ENCODE measurements at places on chromosomes 5 and 9.
A peak's percentile ranks its signal among the peaks of the same experiment; 100 is the strongest.

- no peak for DNase-seq
Measured at GRCh38 chr9:33375238-33375840, 27.0 kb downstream of the AQP7 start.

DNA sequence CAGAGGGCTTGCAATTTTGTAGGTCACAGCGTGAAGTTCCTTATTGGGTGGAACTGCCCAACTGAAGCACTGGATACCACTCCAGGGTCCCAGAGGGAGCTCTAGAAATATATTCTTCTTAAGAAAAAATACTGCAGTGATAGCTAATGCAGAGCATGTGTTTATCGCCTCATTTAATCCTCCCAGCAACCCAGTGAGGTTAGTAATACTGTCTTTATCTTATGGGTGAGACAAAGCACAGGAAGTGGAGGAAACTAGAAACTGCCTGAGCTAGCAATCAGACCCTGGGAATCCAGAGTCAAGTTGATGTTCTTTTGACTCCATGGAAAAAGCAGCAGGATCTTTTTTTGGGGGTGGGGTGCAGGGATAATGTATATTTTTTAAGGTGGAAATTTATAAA, 153.3 kb downstream of the PJA2 start:
- DNase-seq: no peak

DNA sequence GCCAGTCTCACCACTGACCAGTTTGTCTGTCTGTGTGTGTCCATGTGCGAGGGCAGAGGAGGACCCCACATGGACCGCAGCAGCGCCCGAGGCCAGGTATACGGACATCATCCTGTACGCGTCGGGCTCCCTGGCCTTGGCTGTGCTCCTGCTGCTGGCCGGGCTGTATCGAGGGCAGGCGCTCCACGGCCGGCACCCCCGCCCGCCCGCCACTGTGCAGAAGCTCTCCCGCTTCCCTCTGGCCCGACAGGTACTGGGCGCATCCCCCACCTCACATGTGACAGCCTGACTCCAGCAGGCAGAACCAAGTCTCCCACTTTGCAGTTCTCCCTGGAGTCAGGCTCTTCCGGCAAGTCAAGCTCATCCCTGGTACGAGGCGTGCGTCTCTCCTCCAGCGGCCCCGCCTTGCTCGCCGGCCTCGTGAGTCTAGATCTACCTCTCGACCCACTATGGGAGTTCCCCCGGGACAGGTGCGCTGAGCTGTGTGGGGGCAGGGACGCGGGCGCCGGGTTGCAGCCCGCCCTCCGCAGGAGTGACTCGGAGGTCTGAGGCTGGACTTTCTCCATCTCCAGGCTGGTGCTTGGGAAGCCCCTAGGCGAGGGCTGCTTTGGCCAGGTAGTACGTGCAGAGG, 6.5 kb downstream of the FGFR4 start:
- no peak for DNase-seq

GRCh38 chr5:132257131-132258101, at the start of gene PDLIM4:
PDLIM4 (plus strand) TSS chr5:132257696; CDS start chr5:132257735, 39 bp downstream.
- DNase-seq: peak; percentile 25

DNA sequence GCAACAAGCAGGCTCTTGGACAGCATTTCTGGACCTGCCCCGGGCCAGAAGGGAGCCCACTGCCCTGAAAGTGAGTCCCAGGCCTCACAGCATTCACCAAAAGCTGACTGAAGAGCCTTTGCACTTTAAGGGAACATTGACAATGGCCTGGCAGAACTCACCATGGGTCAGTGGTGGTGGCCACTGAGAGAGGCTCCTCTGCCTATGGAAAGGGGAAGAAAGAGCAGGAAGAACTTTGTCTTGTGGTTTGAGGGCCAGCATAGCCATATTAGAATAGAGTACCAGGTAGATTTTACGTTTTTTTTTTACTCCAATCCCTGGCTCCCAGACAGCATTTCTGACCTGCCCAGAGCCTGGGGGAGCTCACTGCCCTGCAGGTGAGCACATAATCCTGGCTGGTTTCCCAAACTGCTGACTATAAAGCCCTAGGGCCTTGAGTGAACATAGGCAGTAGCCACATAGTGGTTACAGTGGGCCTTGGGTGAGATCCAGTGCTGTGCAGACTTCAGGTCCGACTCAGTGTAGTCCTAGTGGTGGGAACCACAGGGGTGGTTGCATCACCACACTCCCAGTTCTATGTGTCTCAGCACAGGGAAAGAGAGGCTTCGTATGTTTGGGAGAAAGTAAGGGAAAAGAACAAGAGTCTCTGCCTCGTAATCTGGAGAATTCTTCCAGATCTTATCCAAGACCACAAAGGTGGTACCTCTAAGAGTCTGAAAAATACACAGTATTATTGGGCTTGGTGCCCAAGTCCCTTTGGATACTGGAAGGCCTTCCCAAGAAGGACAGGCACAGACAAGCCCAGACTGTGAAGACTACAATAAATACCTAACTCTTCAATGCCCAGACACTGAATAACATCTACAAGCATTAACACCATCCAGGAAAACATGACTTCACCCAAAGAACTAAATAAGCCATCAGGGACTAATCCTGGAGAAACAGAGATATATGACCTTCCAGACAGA, 89.5 kb downstream of the TSSK1B start:
- no peak for DNase-seq

Measured in transverse colon (tissue), 4 donors.